ENCODE measurements at places on chromosomes 5 and 9. TPM values are rescaled to one million over a fixed set of nuclear protein-coding genes. Genes with fewer than 3 reads are reported as not detected.

PPP1R26 gene
- 14.3 TPM for polyA plus RNA-seq

FAM200C gene
- polyA plus RNA-seq: 12.2 TPM

DNA sequence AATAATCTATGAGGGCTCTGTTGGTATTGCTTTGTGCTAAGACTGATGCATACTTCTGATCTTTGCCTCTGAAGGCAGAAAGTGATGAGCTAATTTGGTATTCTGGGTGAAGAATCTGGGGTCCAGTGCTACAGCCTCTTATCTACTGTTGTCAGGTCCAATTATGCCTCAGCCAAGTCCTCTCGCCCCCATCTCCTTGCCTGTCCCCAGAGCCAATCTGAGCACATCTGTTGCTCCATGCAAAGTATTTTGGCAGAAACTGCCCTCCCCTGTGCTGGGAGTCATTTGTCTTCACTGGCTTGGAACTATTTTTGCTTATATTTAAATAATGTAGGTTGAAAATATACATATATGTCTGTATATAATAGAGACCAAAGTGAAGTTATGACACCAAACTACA is 23.4 kb downstream of the LSM11 start:
- DNase-seq: no peak

- peak; percentile 56 for DNase-seq
These were observed 116.4 kb upstream of the FST start for GRCh38 chr5:53364061-53364460.

HK3 gene
- polyA plus RNA-seq: 1.4 TPM

DNA sequence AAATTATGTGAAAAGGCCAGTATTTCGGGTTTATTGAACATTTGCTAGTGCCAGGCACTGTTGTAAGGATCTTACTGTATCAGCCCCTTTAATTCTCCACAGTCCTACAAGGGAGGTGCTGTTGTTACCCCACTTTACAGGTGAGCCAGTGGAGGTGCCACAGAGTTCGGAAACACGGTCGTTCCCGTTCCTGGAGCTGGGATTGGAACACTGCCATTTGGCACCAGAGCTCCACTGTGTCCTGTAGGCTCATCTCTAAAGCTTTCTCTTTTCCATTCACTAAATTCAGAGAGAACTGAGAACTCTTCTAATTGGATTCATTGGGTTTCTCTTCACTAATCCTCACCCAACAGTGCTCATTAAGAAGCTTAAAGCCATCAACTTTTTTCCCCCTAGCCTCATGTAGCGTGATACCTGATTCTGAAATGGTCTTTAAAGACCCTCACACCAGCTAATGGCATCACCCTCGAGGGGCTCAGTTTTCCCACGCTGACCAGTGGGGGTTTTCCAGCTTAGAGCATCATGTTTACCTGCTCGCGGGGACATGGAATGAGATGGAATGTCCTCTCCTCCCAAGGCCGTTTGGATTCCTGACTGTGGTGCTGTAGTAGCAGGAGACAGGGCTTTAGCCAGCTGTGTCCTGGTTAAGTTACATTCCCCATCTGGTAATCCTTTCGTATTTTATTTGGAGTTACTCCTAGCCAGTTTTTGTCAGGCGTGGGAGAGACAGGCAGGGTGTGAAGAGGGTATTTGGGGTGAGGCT is 5.8 kb downstream of the ERGIC1 start:
- no peak for DNase-seq

TOR4A gene
- polyA plus RNA-seq: 7.9 TPM

GRCh38 chr5:14039576-14039975 is 95.1 kb upstream of the DNAH5 start:
- no peak for DNase-seq

DNA sequence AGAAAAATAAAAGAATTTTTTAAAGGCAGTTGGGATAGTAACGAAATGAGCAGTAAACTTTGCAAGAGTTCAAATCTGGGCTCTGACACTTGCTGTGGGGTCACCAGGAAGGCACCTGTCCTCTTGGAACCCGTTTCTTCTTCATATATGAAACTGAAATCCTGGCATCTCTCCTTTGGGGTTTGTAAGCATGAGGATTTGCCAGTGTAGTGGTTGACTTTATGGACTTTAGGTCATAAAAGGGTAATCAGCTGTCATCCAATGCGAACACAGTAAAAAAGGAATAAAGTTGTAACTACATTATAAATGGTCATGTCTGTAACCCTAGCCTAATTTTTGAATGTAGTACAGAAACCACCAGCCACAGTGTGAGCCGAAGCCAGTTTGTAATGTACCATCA is 1.3 kb downstream of the RAB14 start:
- DNase-seq: no peak

B4GALT1 gene
- polyA plus RNA-seq: 38.4 TPM

- DNase-seq: no peak
These were observed 19.1 kb upstream of the EDIL3 start for GRCh38 chr5:84403773-84404172.

GRCh38 chr9:33721674-33722358 is 73.5 kb upstream of the PRSS3 start:
- peak; percentile 85 for DNase-seq

DNA sequence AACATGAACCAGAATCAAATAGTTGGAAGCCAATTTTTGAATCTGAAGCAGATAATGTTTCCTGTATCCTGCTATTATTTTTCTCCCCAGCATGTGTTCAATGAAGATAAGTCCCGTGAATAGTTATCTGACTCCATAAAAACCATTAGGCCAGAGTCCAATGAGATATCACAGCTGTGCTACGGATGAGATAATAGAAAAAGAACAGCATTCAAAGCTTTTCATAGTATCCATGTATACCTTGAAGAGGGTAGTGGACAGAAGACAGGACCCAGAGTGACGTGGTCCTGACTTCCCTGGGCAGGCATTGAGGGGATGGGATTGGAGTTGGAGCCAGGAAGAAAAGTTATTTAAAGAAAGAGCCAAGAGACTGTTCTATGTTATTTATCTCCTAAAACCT is 50.7 kb upstream of the C6 start:
- DNase-seq: no peak

DNA sequence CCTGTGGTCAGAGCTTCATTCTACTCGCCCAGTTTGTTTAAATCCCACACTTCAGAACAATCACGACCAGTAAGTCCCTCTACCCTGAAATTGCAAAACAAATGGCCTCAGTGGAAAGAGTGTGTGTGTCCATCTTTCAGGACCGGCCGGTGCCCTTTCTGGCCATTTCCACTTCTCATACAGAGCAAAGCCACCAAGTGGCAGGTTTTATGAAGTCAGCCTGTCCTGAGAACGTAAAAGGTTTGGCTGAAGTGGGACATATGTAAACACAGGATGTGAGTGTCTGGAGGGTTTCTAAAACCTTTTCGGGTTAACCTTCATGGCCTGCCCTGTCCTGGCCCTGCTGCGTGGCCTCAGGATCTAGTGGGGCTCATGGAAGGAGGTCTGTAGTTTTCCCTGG is 24.7 kb downstream of the NXNL2 start:
- no peak for DNase-seq

DNA sequence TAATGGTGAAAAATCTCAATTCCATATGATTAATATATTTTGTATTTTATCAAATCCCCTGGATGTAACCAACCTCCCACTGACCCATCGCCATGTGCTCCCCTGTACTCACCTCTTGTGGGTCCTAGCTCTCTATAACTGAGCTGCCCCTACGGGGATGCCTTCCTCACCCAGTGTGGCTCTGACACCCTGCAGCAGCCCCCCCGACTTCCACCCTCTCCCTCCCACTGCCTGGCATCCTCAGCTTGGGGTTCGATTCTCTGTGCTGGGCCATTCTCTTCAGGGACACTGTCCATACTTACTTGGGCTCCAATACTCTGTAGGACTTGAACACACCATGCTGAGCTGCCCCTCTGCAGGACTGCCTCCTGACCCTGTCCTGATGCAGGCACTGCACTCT is 87.1 kb downstream of the PJA2 start:
- DNase-seq: no peak

NTNG2 gene
- 0.28 TPM for polyA plus RNA-seq

- DNase-seq: no peak
These were observed 19.4 kb downstream of the YIPF5 start for GRCh38 chr5:144151026-144151425.

CCNB1 gene
- polyA plus RNA-seq: 25.9 TPM

GRCh38 chr9:98838155-98838867 is 30.8 kb downstream of the GALNT12 start:
- no peak for DNase-seq

DNA sequence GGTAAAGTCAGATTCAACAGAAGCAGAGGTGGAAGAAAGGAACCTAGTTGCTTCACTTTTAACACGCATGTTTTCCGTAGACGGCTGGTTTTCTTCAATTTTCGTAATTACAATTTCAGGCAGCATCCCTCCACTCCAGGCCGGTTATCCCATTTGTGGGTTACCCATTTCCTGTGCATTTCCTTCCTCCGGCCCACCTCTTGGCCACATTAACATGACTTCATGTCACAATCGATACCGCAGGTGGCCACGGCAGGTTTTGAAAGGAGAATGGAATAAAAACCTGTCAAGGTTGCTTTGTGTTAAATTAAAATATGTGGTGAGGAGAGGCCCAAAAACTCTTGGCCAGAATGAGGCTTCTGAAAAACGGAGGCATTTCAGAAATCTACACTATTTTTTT is 130.2 kb downstream of the PCSK5 start:
- peak; percentile 56 for DNase-seq

PRUNE2 gene
- polyA plus RNA-seq: 10.6 TPM

GRCh38 chr9:117434566-117434965 is 19.7 kb upstream of the ASTN2 start:
- no peak for DNase-seq

GRCh38 chr5:157473383-157474320 is 13.6 kb downstream of the NIPAL4 start:
- DNase-seq: peak; percentile 18

DNA sequence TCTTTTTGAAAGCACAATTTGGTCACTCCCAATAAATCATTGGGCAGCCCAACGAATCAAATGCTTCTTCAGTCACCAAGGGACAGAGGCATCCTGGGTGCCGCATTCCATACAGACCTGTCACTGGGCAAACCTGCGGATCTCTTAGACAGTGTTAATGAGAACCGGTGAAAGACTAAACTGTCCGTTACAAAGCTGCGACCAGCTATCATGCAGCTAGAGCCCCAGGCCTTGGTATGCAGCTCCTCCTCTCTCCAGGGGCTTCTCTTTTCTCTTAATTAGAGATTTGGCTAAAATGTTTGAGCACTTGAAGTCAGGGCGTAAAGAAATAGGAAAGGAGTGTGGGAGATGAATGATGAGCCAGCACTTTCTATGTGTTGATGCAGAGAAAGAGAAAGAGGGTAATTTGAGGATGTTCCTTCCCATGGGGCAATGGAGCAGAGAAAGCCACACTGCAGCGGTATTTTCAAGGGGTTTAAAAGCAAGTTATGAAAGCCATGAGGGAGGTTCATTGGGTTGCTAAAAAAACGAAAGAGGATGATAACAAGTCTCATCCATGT is 175.3 kb downstream of the RFK start:
- DNase-seq: no peak

DNA sequence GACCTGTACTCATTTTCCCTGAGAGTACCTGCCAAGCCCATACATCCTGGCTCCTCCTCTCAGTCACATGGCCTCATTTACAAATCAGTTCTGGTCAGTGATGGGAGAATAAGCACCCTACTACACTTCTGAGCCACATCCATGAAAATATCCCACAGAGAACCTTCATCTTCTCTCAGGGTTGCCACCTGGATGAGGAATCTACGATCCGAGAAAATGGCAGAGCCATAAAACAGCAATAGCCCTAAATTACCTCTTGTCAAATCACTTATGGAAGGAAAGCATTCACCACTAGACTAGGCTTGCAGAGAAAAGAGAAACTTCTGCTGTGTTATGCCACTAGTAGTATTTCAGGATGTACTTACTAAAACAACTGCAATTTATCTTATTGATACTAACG is 324.8 kb downstream of the BNC2 start:
- DNase-seq: no peak

GRCh38 chr9:12511726-12512125 is 181.5 kb upstream of the TYRP1 start:
- no peak for DNase-seq

RASEF gene
- polyA plus RNA-seq: 0.36 TPM

DNA sequence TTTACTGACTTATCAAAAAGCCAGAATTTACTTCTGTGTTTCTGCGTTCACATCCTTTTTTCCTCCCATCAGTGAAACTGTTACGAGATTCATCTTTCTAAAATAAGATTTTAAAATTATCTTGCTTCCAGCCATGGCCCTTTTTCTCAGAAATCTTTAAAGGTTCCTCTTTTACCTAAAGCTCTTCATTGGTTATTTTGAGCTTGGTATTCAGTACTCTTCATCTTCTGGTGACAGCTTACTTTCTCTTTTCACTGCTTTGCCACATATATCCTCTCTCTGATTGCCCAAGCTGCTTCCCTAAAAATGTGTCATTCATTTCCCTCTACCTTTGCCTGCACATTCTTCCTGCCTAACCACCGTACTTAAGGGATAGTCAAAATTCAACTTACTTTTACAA is 32.3 kb downstream of the TGFBR1 start:
- no peak for DNase-seq

DNA sequence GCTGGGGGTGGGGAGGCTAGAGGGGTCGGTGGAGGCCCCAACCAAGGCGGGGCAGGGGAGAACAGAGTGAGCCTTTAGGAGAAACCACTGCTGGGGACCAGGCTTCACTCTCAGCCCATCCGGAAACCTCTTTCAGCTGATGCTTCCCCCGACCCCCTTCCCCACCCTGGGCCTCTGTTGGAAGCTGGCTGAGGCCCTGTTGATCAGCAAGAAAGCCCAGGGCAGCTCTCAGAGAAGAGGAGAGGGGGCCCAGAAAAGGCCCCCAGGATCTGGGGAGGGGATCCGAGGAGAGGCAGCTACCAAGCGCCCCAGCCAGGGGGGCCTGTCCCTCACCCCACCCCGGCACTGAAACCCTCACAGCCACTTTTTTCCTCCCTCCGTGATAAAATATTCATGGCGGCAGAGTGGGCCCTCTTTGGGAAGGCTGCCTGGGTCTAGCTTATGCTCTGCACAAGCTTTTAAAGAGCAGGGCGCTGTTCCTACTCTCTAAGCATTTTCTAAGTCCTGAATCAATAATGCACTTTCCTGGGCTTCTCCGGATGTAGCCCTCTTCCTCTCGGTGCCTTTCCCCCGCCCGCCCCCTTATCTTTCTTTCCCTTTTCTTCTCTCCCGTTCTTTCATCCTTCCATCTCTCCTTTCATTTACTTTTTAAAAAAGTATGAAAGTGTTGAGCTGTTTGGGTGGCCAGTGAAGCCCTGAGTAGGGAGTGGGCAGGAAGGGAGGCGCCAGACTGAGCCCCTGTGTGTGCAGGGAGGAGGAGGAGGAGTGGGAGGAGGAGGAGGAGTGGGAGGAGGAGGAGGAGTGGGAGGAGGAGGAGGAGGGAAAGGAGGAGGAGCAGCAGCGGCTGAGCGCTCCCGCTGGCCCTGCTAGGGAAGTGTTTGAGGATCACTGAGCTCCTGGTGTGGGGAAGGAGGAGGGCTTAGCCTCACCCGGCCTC is 23.5 kb downstream of the NTNG2 start:
- no peak for DNase-seq

GRCh38 chr5:33311893-33312292 is 128.9 kb upstream of the TARS1 start:
- DNase-seq: no peak

SLC38A9 gene
- 13.0 TPM for polyA plus RNA-seq

- DNase-seq: no peak
These were observed 142.0 kb downstream of the RORB start for GRCh38 chr9:74639112-74639511.

GRCh38 chr9:104835161-104835560 is 71.2 kb downstream of the NIPSNAP3B start:
- DNase-seq: no peak

KCNN2 gene
- 9.6 TPM for polyA plus RNA-seq

C5orf52 gene
- not detected for polyA plus RNA-seq

SPEF2 gene
- polyA plus RNA-seq: 6.6 TPM

FOXD4L5 gene
- 1.1 TPM for polyA plus RNA-seq

SLC28A3 gene
- polyA plus RNA-seq: not detected

LRSAM1 gene
- 16.9 TPM for polyA plus RNA-seq

Measured in hindlimb muscle (tissue), 1 donor.